CD4-positive, alpha-beta T cell treated with Interleukin-17A for 1 hour (primary cell): ENCODE measurements at places on chromosomes 11 and 22.

GRCh38 chr11:76030286-76030685 is 176.0 kb downstream of the WNT11 start:
- no peak for DNase-seq

- no peak for DNase-seq
Measured at GRCh38 chr11:77813256-77813655, 7.3 kb downstream of the RSF1 start.

- DNase-seq = no peak
Measured at GRCh38 chr11:62602141-62603071, 741 bp upstream of the MTA2 start.

DNA sequence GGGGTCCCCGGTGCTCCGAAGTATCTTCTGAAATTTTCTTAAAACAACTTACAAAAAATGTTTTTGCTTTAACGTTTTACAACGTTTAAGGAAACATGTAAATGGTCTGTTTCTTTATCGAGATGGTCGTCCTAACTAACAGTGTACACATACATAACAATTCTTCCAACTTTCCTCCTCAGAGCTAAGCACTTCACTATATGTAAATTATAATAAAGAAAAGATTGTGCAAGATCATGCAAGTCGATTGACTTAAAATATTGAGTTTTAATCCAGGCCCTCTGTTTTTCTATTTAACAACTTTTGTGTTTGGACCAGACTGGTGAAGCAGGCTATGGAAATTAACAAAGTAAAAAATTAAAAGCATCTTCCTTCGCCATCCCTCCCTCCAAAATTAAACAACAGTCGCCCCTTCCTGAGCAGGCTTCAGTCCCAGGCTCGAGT is 4.9 kb downstream of the ALX4 start:
- no peak for DNase-seq

DNA sequence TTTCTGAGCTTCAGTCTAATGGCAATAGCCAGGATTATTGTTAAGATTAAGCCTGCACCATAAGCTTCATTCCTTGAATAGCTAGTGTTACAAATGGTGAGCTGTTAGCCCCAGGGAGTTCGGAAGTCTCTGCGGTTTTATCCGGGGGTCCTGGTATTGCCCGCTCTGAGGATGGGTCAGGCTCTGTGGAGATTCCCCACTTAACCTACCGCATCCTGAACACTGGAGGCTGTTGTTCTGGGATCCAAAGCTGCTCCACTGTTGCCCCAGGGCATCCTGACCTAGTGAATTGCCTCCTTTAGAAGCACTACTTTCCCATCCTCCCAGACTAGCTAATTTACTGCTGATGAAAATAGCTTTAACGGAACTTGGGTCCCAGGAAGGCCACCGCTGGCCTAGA is 14.5 kb upstream of the PEX26 start:
- no peak for DNase-seq

DNA sequence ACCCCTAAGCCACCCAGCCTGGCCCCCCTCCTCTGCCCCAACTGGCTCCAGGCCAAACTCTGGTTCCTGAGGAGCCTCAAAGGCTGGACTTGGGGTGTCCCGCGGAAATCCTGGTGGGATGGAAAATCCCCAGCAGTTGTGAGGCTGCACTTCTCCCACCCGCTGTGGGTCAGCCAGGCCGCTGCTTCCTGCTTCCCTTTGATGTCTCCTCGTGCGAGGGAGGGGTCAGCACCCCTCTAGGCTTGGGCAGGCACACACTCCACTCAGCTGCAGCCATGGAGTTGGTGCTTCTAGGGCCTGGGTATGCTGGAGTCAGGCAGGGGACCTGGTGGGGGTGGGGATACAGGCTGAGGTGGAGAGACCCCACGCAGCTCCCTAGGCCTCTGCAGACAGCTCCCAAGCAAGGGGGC is 12.0 kb downstream of the KCNQ1OT1 start:
- no peak for DNase-seq
